Activated CD4-positive, alpha-beta T cell treated with anti-CD3 and anti-CD28 coated beads for 48 hours (primary cell): ENCODE measurements at places on chromosomes 2 and 18.

GRCh38 chr2:1841461-1841860, 97.1 kb upstream of the PXDN start:
- DNase-seq = no peak

- DNase-seq = no peak
These were observed 80.1 kb upstream of the CTNNA2 start for GRCh38 chr2:79432731-79433146.

DNA sequence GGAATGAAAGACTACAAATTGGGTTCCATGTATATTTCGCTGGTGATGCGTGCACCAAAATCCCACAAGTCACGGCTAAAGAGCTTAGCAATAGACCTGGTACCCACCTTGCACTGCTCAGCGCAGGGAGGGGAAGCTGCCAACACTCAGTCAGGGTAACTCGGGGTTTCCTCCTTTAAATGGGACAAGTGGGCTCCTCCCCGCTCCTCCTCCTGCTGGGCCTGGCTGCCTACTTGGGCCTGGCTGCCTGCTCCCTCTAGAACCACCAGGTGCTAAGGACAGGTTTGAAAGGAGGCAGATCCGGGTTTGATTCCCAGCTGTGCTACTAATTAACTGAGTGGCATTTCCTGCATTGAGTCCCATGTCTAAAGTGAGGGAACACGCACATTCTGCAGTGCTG, 23.4 kb downstream of the MYO7B start:
- DNase-seq = no peak

- no peak for DNase-seq
These were observed 9.7 kb upstream of the EN1 start for GRCh38 chr2:118856978-118857676.

- DNase-seq = no peak
These were observed 19.4 kb downstream of the ITGB1BP1 start for GRCh38 chr2:9403924-9404323.

- no peak for DNase-seq
These were observed 191.4 kb downstream of the TMEM163 start for GRCh38 chr2:134527381-134527780.

GRCh38 chr2:10085043-10085667, 4.9 kb upstream of the CYS1 start:
- DNase-seq = no peak

- DNase-seq = no peak
These were observed 584.9 kb downstream of the TMEM182 start for GRCh38 chr2:103346780-103347179.

DNA sequence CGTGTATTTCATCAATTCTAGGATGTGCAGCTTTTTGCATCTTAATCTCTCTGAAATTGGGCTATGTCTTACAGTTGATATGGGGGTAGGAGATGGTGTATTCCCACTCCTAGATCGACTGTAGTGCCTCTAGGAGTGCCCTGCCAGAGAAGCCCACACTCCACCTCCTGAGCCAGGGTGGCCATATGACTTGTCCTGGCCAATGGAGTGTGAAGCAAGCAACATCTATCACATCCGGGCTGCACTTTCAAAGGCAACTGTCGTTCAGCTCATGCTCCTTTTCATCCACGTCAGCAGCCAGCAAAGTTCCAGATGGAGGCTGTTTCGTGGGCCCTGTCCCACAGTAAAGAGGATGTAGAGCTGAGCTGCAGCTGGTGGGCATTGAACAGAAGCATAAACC, 149.4 kb upstream of the SLC1A4 start:
- peak; percentile 25 for DNase-seq

- DNase-seq = no peak
These were observed 411.2 kb downstream of the RND3 start for GRCh38 chr2:150076281-150076680.
